Temporal lobe (tissue), 4 donors: ENCODE measurements at places on chromosomes 13 and 19. TPM values are rescaled to one million over a fixed set of nuclear protein-coding genes. Genes with fewer than 3 reads are reported as not detected.

Gene GPR180
- 7.6 TPM for total RNA-seq

Gene RFPL4AL1
- total RNA-seq: not detected

Gene KCNRG
- total RNA-seq: 11.8 TPM

Gene SULT2B1
- total RNA-seq: not detected

Gene CGB7
- total RNA-seq: not detected
